ENCODE measurements at places on chromosomes 2 and 18. TPM values are rescaled to one million over a fixed set of nuclear protein-coding genes. Genes with fewer than 3 reads are reported as not detected.

The C2orf80 gene
- total RNA-seq = not detected

The CTAGE1 gene
- not detected for total RNA-seq

DNA sequence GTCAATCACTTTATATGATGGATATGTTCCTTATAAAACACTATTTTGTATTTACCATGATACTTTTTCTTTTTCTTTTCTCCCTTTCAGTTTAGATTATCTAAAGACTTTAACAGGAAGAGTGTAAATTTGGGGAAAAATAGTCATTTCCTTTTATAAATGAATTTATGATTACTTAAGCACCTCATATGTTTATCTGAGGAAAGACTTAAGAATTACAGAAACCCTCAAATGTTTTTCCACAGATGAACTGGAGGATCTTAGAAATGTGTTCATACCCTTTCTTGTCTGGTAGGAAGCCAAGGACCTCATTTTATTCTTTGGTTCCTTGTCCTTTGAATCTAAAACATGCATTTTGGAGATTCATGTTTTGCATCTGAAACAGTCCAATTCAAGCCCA is 36.7 kb downstream of the MAPRE2 start:
- H3K4me1 ChIP-seq = no peaks in the 10 kb centered on the region
- DNase-seq = no peak
- H3K27me3 ChIP-seq = no peaks in the 10 kb centered on the region
- no peak overlapping the region for H3K27ac ChIP-seq
- H3K36me3 ChIP-seq = no peaks in the 10 kb centered on the region

DNA sequence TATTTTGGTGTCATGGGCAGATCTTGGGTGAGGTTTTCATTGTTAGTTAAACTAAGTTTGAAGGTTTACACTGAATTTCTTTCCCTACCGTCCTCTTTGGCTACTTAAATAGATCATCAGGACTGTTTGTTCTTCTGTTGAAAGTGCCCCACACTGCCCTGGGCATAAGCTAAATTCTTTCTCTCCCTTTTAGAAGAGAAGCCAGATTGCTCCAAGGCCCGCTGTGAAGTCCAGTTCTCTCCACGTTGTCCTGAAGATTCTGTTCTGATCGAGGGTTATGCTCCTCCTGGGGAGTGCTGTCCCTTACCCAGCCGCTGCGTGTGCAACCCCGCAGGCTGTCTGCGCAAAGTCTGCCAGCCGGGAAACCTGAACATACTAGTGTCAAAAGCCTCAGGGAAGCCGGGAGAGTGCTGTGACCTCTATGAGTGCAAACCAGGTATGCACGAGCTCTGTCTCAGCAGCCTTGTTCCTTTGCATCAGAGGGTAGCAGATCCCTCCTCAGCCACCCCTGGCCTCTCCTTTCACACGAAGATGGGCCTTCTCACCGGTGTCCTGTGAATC is 85.6 kb downstream of the CRIM1 start:
- no peaks in the 10 kb centered on the region for H3K27me3 ChIP-seq
- DNase-seq = no peak
- H3K4me3 ChIP-seq = no peak overlapping the region
- H3K27ac ChIP-seq = peak overlapping the region; percentile 73

GRCh38 chr2:133675-134593 is 87.6 kb upstream of the FAM110C start:
- DNase-seq = no peak
- no peaks in the 10 kb centered on the region for H3K4me1 ChIP-seq
- H3K4me3 ChIP-seq = no peak overlapping the region
- no peak overlapping the region for H3K27ac ChIP-seq
- no peaks in the 10 kb centered on the region for H3K27me3 ChIP-seq
- no peaks in the 10 kb centered on the region for H3K36me3 ChIP-seq

The REG1B gene
- 2.0 TPM for total RNA-seq

- H3K27me3 ChIP-seq = no peaks in the 10 kb centered on the region
- H3K4me1 ChIP-seq = no peaks in the 10 kb centered on the region
- no peak for DNase-seq
- H3K36me3 ChIP-seq = no peaks in the 10 kb centered on the region
- no peak overlapping the region for H3K4me3 ChIP-seq
Measured at GRCh38 chr2:98846041-98846440, 90.0 kb downstream of the CRACDL start.

The MAP4K4 gene
- total RNA-seq = 68.5 TPM

- no peak for DNase-seq
- no peak overlapping the region for H3K27ac ChIP-seq
- no peaks in the 10 kb centered on the region for H3K4me1 ChIP-seq
- H3K4me3 ChIP-seq = no peak overlapping the region
- no peaks in the 10 kb centered on the region for H3K27me3 ChIP-seq
Measured at GRCh38 chr2:117760916-117761315, 53.6 kb upstream of the DDX18 start.
